ENCODE measurements at places on chromosomes 6 and 20.

DNA sequence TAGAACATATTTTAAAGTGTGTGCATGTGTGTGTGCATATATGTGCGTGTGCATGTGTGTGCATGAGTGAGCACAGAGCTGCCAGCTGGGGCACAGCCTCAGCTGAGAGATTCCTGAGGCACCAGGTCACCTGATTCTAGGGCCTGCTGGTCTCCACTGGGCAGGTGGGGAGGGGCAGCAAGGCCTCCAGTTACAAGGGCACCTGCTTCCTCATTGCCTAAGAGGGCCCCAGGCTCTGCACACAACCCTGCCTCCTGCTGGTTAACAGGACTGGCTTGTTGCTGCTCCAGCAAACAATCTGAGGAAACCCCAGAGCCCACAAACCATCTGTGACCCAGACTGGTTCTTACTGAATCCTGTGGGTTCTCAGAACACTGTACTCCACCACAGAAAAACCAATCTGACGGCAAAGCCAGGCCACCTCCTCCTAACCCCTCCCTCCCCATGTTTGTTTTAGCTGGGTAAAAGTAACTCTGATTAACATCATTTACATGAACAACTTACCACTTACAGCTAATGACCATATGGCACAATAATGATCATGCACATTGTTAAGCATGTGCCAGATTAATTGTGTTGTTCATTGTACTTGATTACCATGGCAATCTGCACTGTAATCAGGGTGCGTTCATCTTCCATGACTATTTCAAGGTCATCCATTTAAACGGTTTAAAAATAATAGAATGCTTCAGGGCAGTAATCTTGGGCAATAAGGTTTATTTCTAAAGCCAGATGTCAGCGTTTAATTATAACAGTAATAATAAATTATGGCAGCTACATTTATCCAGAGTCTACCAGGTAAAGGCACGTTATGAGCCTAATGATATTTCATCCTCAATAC, 23.1 kb upstream of the UBE2J1 start:
- no peak for DNase-seq

GRCh38 chr6:11891547-11891946, 112.9 kb upstream of the ADTRP start:
- no peak for DNase-seq

DNA sequence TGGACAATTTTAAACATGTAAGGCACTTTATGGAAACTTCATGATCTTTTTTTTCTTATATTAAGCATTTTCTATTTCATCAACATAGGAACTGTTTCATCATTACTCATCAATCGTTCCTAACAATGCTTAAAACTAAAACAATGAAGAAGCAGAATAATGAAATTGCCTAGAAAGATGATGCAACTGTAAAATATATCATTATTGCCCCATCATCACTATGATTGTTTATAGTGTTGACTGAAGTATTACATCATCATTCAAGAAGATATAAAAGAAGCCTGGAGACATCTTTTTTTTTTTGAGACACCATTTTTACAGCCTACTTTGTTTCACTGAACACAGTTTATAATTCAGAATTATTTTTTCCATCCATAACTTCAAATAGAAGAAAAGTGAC, 147.2 kb downstream of the TRDN start:
- DNase-seq = no peak

DNA sequence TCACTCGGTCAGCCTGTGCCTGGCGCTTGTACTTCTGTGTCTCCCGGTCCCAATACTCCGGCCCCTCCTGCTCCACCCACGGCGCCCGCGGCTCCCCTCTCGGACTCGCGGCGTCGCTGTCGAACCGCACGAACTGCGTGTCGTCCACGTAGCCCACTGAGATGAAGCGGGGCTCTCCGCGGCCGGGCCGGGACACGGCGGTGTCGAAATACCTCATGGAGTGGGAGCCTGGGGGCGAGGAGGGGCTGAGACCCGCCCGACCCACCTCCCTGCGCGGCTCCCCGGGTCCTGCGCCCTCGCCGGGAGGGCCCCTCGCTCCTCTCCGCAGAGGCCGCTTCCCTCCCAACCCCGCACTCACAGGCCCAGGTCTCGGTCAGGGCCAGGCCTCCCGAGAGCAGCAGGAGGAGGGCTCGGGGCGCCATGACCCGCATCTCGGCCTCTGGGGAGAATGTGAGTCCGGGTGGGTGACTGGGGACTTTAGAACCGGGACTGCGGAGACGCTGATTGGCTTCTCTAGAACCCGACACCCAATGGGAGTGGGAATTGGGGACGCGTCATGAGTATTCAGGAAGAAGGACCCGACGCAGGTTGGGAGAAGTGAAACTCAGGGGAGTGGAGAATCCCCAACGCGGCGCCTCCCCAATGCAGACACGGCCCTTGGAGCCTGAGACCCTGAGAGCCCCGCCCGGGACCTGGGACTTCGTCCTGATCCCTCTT, at the start of gene HLA-C:
HLA-C (minus strand) TSS at position 452 of the 717 bp plus-strand sequence; CDS start at position 431, 21 bp downstream.
- DNase-seq = peak; percentile 93

DNA sequence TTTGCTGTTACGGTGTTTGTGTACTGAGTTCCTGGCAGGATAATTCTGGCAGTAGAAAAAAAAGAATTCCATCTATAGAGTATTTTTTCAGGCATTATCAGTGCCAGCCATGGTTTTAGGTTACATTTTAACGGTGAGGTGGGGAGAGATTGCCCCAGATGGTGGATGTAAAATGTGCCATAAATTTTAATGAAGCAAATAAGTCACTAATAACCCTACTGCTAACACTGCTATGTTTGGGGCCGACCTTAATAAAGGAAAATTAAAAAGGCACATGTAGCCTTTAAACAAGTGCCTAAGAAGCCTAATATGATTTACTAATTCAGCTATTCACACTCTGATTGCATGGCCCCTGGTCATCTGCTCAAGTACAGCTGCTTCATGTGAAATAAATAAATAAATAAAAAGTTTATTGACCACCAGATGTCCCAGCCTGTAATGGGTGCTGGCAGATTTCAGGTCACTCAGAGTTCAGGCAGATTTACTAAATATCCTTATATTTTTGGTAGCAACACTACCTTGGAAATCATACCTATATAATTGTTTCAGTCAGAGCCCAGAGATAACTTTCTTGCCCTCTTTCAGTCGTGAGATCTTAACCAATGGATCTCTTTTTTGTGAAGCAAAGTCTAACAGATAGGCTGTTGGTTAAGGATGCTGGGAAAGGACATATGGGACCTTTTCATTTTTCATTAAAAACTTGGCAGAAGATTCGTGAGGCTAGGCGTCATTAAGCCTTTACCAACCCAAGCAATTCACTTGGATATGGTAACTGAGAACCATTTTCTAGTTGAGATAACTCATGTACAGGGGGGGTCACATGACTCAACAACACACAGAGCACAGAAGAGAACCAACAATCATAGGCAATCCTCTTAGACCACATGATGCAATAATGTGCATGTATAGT, 495.0 kb upstream of the NRSN1 start:
- no peak for DNase-seq

DNA sequence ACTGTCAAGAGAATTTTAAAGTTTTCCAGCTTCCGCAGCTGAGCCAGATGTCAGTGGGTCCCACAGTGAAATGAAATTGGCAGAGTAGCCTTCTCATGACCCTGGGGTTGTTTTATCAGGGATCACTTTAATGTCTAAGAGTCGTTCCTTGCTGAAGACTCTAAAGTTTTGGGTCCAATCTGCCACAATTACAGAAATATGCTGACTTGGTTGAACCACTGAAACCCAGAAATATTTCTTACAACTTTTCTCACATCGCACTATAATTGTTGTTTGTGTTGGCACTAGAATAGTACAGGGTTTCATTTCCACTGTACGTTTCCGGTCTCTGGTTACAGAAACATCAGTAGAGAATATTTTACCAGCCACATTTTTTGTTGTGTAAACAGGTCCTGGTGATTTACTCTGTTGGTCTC, 109.0 kb downstream of the HMGCLL1 start:
- no peak for DNase-seq

- no peak for DNase-seq
Observed at GRCh38 chr6:163062790-163063189, 335.0 kb downstream of the PACRG start.

GRCh38 chr20:2507875-2508630, 662 bp downstream of the ZNF343 start:
- DNase-seq = no peak

DNA sequence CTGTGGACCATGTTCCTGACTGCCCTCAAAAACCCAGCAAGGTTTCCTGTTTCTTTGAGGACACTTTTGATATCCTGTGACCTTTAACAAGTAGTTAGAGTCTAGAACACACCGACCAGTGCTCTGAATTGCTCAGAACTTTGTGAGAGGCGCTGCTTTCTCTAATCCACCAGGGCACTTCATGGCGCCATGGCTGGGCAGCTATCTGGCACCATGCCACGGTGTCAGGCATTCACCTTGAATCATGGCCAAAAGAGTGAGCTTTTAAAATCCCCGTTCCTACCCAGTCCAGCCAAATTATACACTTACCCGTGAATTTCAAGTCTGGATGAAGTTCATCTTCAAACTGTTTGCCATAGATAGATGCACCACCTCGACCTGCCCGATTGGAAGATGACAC, 17.0 kb upstream of the CPNE5 start:
- DNase-seq = no peak

GRCh38 chr6:80921861-80922460, 815.5 kb downstream of the BCKDHB start:
- no peak for DNase-seq

DNA sequence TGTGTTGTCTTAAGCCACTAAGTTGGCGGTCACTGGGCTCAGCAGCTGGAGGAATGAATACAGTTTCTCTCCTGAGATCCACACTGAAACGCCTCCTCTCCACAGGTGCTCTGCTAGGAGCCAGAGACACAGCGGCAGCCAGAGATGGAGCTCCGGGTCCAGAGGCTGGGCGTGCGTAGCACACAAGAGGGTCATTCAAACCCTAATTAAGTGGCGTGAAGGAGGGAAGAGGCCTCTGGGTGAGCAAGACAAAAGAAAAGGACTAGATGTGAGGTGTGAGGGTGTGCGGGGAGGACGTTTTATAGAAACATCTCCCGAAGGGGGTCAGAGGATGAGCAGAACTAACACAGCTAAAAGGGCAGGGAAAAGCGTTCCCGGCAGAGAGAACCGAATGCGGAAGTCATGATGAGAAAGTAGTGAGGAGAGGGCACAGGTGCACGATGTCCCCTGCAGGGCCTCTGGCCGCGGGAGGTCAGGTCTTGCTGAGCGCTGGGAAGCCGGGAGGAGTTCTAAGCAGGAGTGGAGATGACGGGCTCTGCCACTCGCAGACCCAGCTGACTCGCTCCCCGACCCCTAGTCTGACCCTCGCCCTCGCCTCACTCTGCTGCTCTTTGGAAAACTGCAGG, 54.4 kb downstream of the BMP7 start:
- DNase-seq = no peak

- no peak for DNase-seq
Observed at GRCh38 chr6:166365221-166365620, 17.5 kb downstream of the MPC1 start.

GRCh38 chr20:33724439-33725094, 4.5 kb upstream of the PXMP4 start:
- DNase-seq = no peak

DNA sequence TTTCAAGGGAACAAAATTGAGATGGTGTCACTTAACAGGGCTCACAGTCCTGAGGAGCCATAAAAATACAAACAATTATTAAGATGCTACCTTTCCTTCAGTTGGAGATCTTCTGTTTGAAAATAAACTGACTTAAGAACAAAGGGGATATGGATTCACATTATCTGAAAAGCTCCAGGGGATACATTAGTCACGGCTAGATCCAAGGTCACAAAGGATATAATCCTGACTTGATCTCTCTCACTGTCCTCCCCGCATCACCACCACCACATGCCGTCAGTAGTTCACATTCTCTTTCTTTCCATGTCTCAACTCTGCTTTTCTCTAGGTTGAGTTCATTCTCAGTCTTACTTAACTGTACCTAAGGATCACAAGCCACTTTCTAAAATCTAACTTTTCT, 530.4 kb upstream of the MARCKS start:
- DNase-seq = no peak

DNA sequence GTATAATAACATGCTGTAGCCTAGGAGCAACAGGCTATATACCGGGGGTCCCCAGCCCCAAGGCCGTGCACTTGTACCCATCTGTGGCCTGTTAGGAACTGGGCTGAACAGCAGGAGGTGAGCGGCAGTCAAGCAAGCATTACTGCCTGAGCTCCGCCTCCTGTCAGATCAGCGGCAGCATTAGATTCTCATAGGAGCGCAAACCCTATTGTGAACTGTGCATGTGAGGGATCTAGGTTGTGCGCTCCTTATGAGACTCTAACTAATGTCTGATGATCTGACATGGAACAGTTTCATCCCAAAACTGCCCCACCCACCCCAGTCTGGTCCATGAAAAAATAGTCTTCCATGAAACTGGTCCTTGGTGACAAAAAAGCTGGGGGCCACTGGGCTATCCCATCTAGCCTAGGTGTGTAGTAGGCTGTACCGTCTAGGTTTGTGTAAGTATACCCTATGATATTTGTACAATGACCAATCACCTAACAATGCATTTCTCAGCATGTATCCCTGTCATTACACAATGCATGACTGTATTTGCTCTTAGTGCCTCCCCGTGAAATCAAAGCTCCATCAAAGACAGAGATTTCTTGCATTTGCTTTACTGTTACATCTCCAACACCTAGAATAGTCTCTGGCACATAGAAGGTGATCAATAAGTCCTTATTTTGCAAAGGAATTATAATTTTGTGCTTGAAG, 30.8 kb downstream of the NHSL1 start:
- DNase-seq = no peak

DNA sequence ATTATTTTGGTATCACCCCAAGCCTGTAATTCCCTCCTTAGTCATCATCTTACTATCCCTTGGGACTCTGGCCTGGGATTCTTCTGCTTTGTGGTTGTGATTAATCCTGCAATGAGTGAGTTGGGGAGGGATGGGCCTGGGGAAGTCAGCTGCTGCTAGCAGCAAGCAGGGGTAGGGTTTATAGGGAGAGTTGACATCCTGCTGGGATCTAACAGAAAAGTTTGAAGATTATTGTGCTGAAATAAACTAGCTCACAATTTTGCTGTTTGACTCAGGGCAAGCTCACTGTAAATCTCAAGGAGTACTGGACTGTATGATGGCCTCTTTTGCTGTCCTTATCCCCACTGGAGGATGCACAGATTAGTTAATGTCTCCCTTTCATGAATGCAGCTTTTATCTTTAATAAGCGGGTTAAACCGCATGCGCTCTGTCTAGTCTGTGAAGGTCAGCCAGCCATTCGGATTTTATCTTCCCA, 83.4 kb downstream of the JARID2 start:
- DNase-seq = no peak

- no peak for DNase-seq
Observed at GRCh38 chr6:63928613-63929012, 293.0 kb downstream of the PHF3 start.

DNA sequence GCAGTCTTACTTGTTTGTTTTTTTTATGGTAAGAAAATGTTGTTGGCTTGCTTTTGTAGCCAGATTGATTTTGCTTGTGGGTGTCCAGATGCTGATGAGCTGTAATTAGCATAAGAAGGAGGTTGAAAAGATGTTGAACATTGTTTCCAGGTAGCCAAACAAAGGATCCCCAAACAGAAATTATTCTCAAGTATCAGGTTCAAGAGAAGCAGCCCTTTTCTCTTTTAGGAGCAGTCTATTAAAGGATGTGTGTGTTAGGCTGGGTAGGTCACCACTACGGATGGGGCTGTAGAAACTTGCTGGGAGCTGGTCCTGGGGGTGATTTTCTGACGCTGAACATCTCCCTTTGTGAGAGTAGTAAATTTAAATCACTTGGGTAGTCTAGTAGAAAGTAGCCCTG, 86.9 kb upstream of the VSTM2L start:
- DNase-seq = no peak

GRCh38 chr6:96725296-96725695, 112.0 kb downstream of the GPR63 start:
- no peak for DNase-seq

All from hematopoietic multipotent progenitor cell treated with erythropoietin and hydrocortisone succinate and interleukin-3 and kit ligand, for 17 days (in vitro differentiated cells).